Cortex of kidney (tissue), 1 donor: ENCODE measurements at places on chromosomes 13 and 19.

DNA sequence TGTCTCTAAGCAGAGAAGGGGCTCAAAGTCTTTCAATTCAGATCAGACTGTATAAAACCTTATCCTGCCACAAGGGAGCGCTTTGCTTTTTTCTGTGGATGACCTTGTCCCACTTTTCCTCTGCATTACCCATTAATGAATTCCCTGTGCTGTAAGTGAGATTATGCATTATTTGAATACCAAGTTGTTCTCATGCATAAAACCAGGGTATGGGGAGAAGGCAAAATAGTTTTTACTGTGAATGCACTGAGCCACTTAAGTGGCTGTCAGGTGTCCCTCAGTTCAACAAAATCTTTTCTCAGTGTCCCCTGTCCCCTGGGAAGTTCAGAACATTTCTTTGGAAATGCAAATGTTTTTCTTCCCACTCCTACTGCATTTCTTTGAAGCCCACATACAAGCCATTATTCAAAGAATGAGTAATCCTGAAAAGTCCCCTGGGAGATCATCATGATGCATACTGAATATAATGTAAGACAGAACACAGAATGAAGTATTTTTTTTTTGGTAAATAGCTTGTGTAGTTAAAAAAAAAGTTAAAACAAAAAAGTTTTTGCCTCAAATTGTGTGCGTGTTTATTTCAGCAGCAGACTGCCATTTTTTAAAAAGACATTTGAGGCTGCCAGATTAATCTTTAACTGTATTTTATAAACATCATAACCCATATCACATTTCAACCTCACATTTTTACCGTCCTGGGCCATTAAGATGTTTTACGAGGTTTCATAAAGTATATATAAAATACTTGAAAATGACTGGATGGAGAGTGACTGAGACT lies 506.7 kb upstream of the PCDH9 start:
- DNase-seq = no peak

DNA sequence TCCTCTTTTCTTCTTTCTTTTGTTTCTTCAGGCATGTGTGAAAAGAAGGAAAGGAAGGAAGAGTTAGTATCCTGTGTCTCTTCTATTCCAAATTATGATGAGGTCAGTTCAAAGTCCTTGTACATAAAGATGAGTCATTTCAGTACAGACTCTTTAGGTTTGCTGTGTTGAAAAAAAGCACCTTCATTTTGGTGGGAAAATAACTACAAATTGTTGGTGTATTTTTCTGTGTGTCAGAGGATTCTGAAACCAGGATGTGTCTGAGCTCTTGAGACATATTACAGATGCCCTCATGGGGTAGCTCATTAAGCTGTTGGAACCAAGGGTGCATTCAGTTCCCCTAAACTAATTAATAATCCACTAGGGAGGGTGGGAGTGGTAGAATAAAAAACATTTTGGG lies 5.8 kb upstream of the HSPH1 start:
- DNase-seq = no peak

DNA sequence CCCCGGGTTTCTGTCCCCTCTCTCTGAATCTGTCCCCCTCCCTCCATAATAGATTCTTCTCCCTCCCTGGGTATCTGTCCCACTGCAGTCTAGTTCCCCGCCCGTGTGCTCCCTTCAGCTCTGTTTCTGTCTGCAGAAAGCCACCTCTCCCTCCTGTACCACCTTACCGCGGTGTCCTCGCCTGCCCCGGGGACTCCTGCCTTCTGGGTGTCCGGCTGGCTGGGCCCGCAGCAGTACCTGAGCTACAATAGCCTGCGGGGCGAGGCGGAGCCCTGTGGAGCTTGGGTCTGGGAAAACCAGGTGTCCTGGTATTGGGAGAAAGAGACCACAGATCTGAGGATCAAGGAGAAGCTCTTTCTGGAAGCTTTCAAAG lies 1.3 kb downstream of the FCGRT start:
- DNase-seq = no peak

GRCh38 chr19:50896591-50897190 lies 14.5 kb downstream of the KLK4 start:
- no peak for DNase-seq

DNA sequence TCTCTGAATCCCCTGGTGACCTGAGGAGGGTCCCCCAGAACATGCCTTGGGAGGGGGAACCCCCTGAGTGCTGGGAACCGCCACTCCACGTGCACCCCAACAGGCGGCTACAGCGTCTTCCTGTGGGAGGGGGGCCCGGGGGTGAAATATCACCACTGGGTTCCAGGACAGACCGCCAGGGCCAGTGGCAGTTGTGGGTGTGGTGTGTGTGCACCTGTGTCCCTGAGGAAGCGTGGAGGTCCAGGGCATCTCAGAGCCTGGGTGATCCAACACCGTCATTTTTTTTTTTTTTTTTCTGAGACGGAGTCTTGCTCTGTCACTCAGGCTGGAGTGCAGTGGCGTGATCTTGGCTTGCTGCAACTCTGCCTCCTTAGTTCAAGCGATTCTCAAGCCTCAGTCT lies 4.2 kb downstream of the ADGRE5 start:
- DNase-seq = no peak

DNA sequence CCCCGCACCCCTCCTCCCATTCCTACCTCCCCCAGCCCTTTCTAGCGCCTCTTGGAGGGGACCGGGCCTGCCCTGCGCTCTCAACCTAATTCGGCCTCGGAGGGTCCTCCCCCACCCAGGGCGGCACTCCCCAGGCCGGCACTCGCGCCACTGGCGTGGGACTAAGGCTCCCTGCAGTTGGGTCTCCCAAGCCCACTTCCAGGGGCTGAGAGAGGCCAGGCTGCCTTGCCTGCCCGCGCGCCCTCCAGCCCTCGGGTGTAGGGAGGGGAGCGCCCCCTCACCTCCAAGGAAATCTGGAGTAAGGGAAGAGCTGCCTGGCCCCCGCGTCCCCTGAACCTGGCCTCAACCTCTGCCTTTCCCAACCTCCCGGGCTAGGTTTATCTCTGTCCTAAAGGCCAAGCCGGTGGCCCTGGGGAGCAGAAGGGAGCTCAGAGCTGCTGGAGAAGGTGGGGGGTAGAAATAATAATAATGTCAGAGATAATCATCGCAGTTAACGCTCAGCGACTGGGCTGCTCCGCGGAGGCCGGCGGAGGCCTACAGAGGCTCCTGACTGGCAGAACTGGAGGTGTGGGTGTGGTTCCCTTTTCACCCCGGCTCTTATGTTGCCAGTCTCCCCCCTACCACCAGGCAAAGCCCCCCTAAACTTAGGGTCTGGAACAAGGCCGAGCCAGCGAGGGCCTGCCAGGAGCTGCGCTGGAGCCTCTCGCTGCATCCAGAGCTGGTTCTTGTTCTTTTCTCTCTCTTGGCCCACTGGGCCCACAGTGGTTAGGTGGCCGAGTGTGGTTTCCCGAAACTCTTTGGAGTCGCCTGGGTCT lies 9.6 kb downstream of the ZIC2 start:
- DNase-seq = no peak

- no peak for DNase-seq
These were observed 4.9 kb downstream of the UHRF1 start for GRCh38 chr19:4913996-4914735.

DNA sequence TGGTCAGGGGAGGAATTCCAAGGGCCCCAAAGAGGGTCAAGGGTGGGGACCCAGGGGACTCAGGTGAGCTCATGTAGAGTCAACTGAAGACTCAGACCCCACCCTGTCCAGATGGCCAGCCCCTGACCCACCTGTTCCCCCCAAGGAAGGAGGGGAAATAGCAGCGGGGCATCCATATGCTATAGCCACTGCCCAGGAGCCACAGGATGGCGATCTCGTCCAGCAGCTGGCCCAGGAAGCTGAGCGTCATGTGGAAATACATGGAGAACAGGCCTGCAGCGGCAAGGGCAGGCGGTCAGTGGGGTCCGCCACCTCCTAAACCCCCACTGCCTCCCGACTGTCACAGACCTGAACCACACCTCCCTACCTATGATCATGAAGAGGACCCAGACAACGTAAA lies 21.4 kb downstream of the ACER1 start:
- no peak for DNase-seq

GRCh38 chr19:1019980-1020867 lies 699 bp downstream of the TMEM259 start:
- no peak for DNase-seq

- DNase-seq = no peak
These were observed 38.9 kb downstream of the TEX29 start for GRCh38 chr13:111359237-111359915.

- DNase-seq = no peak
These were observed 43.3 kb downstream of the SKA3 start for GRCh38 chr13:21133077-21133476.

DNA sequence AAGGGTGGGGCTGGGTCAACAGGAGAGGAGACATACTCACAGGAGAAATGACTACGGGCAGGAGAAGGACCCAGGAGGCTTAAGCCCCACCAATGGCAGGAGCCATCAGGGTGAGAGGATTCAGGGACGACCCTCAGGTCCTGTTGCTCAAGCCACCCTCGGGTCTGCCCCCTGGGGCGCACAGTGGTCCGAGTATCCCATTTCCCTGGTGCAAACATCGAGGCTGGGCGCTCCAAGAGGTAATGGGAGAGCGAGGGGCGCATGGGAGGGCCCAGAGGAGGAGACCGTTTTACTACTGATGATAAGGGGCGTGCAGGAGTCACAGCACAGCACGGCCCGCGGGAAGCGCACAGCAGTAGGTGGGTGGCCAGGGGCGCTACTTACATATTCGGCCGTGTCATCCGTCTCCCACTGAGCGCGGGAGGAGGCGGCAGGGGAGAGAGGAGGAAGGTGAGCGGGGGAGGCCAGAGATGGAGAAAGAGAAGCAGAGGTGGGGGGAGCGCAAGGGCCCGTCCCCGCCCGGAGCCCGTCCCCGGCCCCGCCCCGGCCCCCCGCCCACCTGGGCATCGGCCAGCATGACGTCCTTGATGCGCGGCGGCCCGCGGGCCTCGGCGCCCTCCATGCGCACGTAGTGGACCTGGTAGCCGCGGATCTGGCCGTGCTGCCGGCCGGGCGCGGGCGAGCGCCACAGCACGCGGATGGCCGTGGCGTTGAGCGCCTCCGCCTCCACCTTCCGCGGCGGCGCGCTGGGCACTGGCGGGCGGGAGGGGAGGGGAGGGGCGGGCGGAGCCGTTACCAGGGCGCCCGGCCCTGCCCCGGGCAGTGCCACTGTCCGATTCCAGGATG lies 111.5 kb downstream of the PTPRS start:
- DNase-seq = no peak

DNA sequence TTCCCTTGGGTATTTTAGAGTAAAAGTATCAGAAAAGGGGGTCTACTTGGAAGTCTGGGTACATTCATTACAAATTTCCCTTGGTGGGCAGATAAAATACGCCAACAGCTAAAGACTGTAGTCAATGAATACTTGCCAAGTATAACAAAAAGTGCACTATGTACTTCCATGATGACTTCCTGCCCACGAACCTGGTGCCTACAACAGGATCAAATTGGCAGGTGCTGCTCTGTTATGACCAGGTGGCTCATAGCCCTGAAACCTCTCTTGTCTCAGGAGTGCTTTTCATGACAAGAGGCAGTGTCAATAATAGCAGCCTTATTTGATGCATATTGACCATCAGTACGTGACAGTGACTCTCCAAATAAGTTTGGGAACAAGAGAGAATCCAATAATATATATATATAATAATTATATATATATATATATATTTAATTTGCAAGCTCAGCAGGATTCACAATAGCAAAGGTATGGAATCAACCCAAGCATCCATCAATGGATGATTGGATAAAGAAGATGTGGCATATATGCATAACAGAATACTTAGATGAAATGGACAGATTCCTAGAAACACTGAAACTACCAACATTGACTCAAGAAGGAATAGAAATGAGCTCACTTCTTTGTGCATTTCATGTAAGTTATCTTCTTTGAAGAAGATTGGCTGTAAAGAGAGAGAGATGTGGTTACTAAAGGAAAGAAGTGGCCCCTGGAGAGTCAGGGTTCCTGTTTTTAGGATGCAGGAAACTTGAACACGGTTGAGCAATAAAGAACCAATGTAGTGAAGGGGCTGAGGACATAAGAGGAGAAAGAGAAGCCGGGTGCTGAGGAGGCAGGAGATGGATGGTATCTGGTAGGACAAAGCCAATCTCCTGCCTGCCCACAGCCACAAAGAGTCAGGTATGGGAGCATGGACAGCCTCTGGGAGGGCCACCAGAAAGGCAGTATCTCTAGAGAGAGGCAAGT lies 52.0 kb upstream of the GTF2F2 start:
- DNase-seq = no peak

GRCh38 chr19:7720351-7720750 lies 11.6 kb downstream of the CLEC4G start:
- DNase-seq = no peak

DNA sequence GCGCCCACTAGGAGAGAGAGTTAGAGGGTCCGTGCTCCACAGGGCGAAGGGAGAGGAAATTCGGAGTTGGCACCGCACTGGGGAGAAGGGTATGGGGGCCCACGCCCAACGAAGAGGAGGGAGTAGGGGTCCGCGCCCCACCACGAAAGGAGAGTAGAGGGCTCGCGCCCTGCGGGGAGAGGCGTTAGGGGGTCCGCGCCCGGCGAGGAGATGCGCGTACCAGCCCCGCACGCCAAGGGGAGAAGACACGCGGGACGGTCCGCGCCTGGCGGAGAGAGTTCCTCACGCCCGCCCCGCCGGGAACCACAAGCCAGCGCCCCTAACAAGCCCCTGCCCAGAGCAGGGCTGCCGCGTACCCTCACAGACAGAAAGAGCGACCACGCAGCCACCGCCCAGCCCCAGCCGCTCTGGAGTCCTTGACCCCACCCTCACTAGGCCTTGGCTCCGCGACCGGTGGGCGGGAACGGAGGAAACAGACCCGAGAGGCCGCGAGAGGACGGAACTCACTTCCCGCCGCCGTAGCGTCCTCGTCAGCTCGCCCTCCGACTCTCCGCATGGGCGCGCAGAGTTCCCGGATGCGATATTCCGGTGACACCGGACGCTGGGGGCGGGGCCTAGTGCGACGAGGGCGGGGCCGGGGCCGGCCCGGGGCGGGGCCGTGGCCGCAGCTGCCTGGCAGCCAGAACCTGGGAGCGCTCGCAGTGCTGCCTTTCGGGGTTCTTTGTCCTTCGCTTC lies 20.0 kb upstream of the ZSCAN18 start:
- DNase-seq = no peak
